ENCODE measurements at places on chromosomes 5 and 9.

DNA sequence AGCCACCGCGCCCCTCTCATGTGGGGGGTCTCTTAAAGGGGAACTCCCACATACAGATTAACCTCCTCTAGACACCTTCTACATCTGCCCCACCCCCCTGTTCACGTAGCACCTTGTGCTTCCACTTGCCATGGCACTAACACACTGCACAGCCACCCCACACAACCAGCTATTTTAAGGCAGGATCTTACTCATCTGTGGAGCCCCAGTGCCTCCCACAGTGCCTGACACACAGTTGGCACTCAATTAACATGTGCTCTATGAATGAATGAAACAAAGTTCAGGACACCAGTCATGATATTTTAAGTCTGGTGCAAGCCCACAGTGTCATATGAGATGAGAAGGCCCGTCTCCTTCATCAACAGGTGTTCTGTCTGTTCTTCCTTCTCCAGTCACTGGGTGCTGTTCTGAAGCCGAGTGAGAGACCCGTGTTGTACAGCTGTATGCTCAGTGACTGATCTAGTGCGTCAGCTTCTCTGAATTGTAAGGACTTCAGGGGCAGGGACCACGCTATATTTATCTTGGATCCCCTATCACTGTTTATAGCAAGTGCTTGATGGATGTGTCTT lies 149.1 kb downstream of the TLE1 start:
- DNase-seq = no peak

GRCh38 chr5:57692582-57693487 lies 210.2 kb upstream of the ACTBL2 start:
- no peak for DNase-seq

GRCh38 chr5:1842004-1842819 lies 40.5 kb downstream of the IRX4 start:
- no peak for DNase-seq

DNA sequence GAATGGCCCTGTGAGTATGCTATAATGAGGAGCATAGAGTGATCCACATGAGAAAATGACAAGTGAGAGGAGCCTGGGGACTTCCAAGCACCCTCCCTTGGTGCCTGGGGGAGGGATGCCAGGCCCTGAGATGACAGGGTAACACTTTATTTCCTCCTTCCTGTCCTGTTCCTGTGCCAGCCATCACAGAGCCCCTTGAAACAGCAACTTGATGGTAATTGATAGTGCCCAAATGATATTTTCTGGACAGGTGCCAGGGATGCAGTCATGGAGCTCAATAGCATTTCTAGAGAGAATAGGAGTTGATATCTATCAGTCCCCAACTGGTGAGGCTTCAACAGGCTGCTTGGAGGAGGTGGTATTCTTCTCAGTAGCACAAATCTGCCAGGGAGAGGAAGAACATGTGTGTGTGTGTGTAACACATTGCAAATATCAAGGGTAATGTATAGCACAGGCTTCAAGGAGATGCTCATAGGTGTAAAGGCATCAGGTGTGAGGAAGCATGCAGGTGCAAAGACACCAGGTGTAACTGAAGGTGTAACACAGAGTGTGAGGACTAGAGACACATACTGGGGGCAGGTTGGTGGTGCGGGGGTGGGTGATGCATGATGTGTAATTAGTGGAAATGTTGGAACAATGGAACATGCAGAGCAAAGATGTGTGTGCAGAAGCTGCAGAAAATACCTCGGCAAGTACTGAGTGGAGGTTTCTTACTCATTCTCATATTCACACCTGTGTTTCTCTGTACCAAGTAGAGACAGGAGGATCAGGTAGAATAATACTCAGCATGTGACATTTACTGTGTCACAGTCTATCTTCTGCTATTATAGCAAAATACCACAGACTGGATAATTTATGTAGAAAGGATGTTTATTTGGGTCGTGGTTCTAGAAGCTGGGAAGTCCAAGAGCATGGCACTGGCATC lies 18.1 kb upstream of the WWC1 start:
- DNase-seq = no peak

- DNase-seq = no peak
Measured at GRCh38 chr5:160525471-160526261, 104.0 kb downstream of the PTTG1 start.

- DNase-seq = no peak
Measured at GRCh38 chr5:125655156-125655555, 768.1 kb upstream of the GRAMD2B start.

DNA sequence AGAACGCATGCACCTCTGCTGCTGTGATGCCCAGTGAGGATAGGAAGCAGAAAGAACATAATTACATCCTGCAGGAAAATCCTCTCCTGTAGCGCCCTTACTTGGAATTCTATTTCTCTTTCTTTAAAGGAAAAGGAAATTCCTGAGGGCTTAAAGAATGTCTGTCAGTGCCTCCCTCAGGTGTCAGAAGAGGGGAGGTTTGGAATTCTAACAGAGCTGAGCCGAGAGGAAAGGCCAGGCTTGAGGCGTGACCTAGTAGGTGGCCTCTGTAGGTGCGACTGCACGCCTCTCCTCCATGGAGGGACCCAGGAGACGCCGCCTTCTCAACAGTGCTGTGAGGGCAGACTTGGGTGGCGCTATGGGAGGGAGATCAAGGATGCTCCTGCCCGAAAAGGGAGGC lies 55.9 kb upstream of the ERCC6L2 start:
- DNase-seq = no peak

DNA sequence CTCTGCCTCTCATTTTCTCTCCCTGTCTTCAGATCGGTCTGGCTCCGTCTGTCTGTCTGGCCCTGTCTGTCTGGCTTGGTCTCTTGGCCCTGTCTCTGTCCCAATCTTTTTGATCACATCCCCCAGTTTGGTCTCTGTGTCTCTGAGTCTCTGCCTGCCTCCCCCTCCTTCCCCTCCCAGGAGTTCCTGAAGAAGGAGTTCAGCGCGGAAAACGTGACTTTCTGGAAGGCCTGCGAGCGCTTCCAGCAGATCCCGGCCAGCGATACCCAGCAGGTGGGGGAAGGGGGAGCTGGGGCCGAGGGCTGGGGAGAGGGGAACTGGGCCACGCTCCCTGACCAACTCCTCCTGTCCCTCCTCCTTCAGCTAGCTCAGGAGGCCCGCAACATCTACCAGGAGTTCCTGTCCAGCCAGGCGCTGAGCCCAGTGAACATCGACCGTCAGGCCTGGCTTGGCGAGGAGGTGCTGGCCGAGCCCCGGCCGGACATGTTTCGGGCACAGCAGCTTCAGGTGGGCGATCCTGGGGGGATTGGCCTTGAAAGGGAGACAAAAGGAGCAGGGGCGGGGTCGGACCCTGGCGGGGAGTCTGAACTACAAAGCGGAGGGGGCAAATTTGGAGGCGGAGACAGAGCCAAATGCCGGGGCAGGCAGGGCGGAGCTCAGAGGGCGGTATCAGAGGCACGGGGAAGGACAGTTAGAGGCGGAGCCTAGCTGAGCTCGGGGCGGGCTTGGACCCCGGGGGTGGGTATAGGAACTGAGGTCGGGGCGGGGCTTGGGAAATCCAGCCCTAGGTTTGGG lies 9.0 kb downstream of the RGS14 start:
- no peak for DNase-seq

DNA sequence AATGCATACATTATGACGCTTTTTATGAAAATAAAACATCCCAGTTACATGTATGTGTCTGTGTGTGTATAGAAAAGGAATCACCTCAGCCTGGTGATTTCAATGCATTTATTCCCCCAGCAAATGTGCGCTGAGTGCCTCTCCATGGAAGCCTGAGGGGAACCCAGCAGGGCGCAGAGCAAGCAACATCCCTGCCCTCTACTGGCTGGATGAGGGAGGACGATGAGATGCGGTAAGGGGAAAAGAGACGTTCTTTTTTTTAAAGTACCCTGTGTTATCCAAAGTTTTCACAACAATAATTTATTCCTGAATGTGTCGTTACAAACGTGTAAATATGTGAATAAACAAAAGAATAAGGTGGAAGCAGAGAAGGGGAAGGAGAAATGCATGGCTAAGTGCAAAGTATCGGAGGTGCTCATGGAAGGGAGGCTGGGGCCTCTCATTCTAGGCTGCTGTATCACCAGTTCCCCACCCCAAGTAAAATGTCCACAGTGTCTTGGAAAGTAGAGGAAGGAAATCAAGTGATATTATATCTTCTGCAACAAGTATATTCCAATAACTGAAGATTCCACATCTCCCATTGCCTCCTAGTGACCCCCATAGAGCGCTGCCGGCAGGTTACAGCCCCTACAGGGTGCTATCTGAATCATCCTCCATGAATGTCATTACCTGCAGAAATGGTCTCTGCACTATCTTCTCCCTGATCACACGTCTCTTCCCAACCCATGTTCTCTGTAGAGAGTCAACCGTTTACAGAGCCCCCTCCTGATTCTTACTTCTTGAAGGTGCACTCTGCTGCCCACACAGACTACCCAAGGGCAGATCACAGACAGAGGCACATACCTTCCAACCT lies 13.0 kb upstream of the ABLIM3 start:
- no peak for DNase-seq

DNA sequence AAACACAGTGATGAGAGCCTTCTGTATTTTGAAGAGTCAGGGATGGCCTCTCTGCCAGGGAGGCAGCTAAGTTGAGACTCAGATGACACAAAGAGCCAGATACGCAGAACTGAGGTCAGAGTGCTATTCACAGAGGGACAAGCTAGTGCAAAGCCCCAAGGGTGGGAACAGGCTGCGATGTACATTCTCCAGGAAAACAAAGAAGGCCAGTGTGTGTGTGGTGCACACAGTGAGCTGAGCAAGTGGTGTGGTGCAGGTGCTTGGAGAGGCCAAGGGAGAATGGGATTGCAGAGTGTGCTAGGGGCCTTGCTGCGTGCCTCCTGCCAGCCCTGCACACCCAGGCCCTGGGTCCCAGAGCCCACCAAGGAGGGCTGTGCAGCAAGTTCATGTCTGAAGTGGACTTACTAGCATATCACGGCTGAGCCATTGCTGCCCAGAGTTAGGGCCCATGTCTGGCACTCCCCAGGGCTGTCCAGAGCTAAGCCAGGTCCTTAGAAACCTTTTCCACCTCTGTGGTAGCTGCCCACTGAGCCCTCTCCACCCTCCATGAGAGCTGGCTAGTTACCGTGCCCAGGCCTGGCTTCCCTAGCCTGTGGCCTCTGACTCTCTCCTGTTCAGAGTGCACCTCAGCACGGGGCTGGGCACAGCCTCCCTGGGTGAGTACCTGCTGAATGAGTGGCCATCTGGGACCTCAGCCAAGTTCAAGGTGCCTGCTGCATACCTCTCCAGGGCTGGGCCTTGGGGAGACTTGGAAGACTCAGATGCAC lies 9.3 kb downstream of the SLC25A48 start:
- DNase-seq = no peak

DNA sequence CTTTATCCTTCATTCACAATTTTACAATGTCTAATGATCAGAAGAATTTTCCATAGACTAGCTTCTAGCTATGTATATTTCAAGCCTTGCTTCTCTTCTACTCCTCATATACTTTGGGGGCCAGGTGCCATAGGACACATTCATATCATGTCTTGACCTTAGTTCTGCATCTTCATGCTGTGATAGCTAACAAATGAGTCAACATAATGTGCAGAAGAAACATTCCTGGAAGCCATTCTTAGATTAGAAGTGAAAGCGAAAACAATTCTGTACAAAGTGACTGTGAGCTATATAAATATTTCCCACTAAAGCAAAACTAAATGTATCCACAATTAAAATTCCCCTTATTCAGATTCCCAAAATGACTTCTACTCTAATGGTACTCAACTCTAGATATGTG lies 320.2 kb upstream of the NREP start:
- no peak for DNase-seq

GRCh38 chr5:4613440-4613839 lies 526.7 kb upstream of the ADAMTS16 start:
- DNase-seq = no peak

- no peak for DNase-seq
Measured at GRCh38 chr9:9033022-9033421, 1233.4 kb upstream of the DMAC1 start.

- no peak for DNase-seq
Measured at GRCh38 chr5:36441280-36441679, 139.6 kb upstream of the RANBP3L start.

DNA sequence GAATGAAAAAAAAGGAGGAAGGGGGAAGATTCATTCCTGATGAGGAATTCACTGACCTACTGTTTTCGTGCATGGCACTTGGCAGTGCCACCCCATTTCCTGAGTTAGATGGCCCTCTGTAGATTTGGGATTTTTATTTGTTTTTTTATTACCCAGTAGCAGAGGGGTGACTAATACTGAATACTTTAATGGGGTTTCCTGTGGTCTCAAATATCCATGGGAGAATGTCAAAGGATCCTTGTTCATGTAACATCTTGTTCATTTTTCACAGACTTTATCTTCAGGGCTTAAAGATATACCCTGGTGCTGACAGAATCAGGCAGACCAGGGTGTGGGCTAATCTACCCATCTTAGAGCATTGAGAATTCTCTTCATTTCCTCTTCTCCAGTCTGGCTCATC lies 93.0 kb downstream of the MAMDC2 start:
- DNase-seq = no peak

DNA sequence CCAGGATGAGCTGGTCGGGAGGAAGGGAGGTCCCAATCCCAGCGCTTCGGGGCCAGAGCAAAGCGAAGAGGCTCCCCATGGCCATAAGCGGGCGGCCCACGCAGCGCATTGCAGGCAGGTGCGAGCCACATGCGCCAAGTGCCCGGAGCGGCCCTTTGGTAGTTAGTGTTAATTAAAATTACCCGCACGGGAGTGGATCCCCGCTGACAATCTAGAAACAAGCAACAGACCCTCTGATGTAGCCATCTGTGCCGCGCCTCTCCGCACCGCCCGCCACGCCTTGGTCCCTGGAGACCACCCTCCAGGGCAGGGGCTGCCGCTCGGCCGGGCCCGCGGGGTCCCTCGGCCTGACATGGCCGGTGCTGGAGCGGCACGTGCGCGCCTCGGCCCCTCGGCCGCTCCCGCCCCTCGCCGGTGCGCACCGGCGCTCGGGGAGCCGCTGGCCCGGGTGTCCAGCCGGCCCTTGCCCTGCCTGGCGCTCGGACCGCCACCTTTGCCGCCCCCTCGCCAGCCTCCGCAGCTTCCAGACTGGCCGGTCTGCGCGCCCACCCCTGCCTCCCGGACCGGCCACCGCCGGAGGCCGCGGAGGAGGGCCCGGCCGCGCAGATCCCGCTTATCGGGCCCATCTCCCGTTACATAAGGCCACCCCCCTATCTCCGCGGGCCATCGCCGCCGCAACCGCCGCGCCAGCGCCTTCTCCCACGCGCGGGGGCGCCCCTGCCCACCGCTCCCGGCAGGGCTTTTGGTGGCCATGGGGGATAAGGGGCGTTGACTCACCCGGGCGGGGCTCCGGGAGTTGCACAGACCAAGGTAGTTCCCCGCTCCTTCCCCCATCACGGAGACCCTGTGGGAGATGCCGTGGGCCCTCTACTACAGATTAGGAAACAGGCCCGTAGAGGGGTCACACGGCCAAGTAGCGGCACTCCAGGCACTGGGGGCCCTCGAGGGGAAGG lies 1.9 kb upstream of the IL13 start:
- DNase-seq = no peak

GRCh38 chr9:87678650-87679355 lies 47.1 kb upstream of the CTSL start:
- no peak for DNase-seq

DNA sequence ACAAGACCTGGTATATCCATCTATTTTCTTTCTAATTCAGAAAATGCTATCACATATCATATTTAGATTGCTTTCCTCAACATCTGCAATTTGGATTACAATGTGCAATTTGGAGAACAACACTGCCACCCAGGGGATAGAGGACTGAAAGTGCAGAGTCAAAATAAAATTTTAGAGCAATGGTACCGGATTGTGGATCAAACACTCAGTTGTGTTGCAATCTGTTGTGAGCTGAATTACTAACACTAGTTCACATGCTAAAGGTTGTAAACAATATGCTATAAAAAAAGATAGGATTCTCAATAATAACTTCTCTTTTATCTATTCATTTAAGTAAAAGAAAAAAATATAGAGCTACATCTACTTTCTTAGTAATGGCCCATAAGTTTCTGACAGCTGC lies 11.9 kb upstream of the SRFBP1 start:
- no peak for DNase-seq

All from stimulated activated CD8-positive, alpha-beta memory T cell treated with anti-CD3 and anti-CD28 coated beads, Interleukin-7, amount 100 ng/mL, for 1 hour (primary cell).